ENCODE measurements at places on chromosomes 12 and 14. TPM values are rescaled to one million over a fixed set of nuclear protein-coding genes. Genes with fewer than 3 reads are reported as not detected.

ADGRD1 gene
- not detected for total RNA-seq

KRT75 gene
- not detected for total RNA-seq

ACOT4 gene
- 1.4 TPM for total RNA-seq

B3GNT4 gene
- not detected for total RNA-seq

CDKL1 gene
- 10.4 TPM for total RNA-seq

KRT3 gene
- not detected for total RNA-seq

DBX2 gene
- not detected for total RNA-seq

CRACR2A gene
- total RNA-seq: 11.6 TPM

SCN8A gene
- 1.1 TPM for total RNA-seq

ADAMTS20 gene
- total RNA-seq: not detected

CD4 gene
- not detected for total RNA-seq

SCYL2 gene
- total RNA-seq: 32.1 TPM

SMCO2 gene
- not detected for total RNA-seq

AMDHD1 gene
- total RNA-seq: not detected

ZDHHC22 gene
- not detected for total RNA-seq

BEGAIN gene
- 0.20 TPM for total RNA-seq

TEX52 gene
- not detected for total RNA-seq

CACNA2D4 gene
- not detected for total RNA-seq

SPTLC2 gene
- total RNA-seq: 38.9 TPM

MED13L gene
- 30.8 TPM for total RNA-seq

C12orf54 gene
- not detected for total RNA-seq

KRT81 gene
- total RNA-seq: 0.67 TPM

AMIGO2 gene
- total RNA-seq: 1.2 TPM

WNT5B gene
- total RNA-seq: not detected

KRT5 gene
- total RNA-seq: not detected

COQ5 gene
- total RNA-seq: 34.0 TPM

GPRC5D gene
- total RNA-seq: not detected

ARHGEF40 gene
- total RNA-seq: 4.5 TPM

KIF26A gene
- 9.4 TPM for total RNA-seq

SIX4 gene
- total RNA-seq: 1.00 TPM

SDS gene
- not detected for total RNA-seq

IQSEC3 gene
- total RNA-seq: not detected

CD69 gene
- 0.25 TPM for total RNA-seq

CIDEB gene
- 14.5 TPM for total RNA-seq

TTC6 gene
- not detected for total RNA-seq

LIN7A gene
- 0.07 TPM for total RNA-seq

VRTN gene
- total RNA-seq: not detected

RNASE7 gene
- not detected for total RNA-seq

All from mammary microvascular endothelial cell (primary cell).